ENCODE measurements at places on chromosomes 5 and 9. TPM values are rescaled to one million over a fixed set of nuclear protein-coding genes. Genes with fewer than 3 reads are reported as not detected.

The SPATA9 gene
- total RNA-seq, result 0.13 TPM

The SAXO1 gene
- total RNA-seq, result not detected

The ZNF618 gene
- total RNA-seq, result 6.8 TPM

The OR1Q1 gene
- not detected for total RNA-seq

The SLC6A18 gene
- total RNA-seq, result not detected

The TLX3 gene
- not detected for total RNA-seq

The SCGB3A1 gene
- total RNA-seq, result 1.5 TPM

The IFT74 gene
- 5.4 TPM for total RNA-seq

The CRHBP gene
- total RNA-seq, result not detected

The TBC1D13 gene
- total RNA-seq, result 9.6 TPM

The ANKRD20A1 gene
- total RNA-seq, result 1.2 TPM

The DIPK1B gene
- total RNA-seq, result 93.8 TPM

The WNT8A gene
- not detected for total RNA-seq

The ACTBL2 gene
- not detected for total RNA-seq

The SPAG8 gene
- total RNA-seq, result not detected

The NUDT12 gene
- total RNA-seq, result 4.2 TPM

The PCDHGA4 gene
- 2.1 TPM for total RNA-seq

The NFIL3 gene
- total RNA-seq, result 3.9 TPM

The KIF4B gene
- 0.26 TPM for total RNA-seq

The PCDHB9 gene
- 0.13 TPM for total RNA-seq

The SPINK4 gene
- total RNA-seq, result not detected

The RICTOR gene
- total RNA-seq, result 25.3 TPM

The SEMA5A gene
- under 0.01 TPM for total RNA-seq

The ZNF354B gene
- 3.2 TPM for total RNA-seq

The APBA1 gene
- 7.1 TPM for total RNA-seq

The TMEM171 gene
- total RNA-seq, result 1.4 TPM

The IFNA21 gene
- total RNA-seq, result not detected

The CFAP77 gene
- 0.13 TPM for total RNA-seq

The CDKN2B-AS1 gene
- total RNA-seq, result 0.76 TPM

The RORB gene
- not detected for total RNA-seq

The TIMD4 gene
- not detected for total RNA-seq

The PPIP5K2 gene
- total RNA-seq, result 35.9 TPM

The MVB12B gene
- total RNA-seq, result 16.3 TPM

The GKAP1 gene
- total RNA-seq, result 0.89 TPM

The HSPA5 gene
- 99.9 TPM for total RNA-seq

The PCDHGC5 gene
- 0.51 TPM for total RNA-seq

The GFI1B gene
- not detected for total RNA-seq

The NIPAL4 gene
- total RNA-seq, result not detected

The PCSK1 gene
- 0.26 TPM for total RNA-seq

The STKLD1 gene
- total RNA-seq, result 0.26 TPM

The GPR150 gene
- total RNA-seq, result 0.13 TPM

The PPP2R2B gene
- total RNA-seq, result not detected

The NEURL1B gene
- total RNA-seq, result 3.5 TPM

The TMEM174 gene
- not detected for total RNA-seq

The CARTPT gene
- total RNA-seq, result not detected

The RBM27 gene
- total RNA-seq, result 15.5 TPM

The UGT3A1 gene
- not detected for total RNA-seq

The FOXD4L6 gene
- under 0.01 TPM for total RNA-seq

The CDKN2B gene
- 9.9 TPM for total RNA-seq

The IFNA6 gene
- total RNA-seq, result not detected

The PTPRD gene
- total RNA-seq, result 1.8 TPM

The RASGEF1C gene
- total RNA-seq, result not detected

The RNF183 gene
- not detected for total RNA-seq

The CDK7 gene
- total RNA-seq, result 24.9 TPM

The NXNL2 gene
- 0.13 TPM for total RNA-seq

The FAM174A gene
- 16.6 TPM for total RNA-seq
